Kidney capillary endothelial cell (primary cell): ENCODE measurements at places on chromosomes 5 and 9.
A peak's percentile ranks its signal among the peaks of the same experiment; 100 is the strongest.

GRCh38 chr5:114438471-114438870 is 76.6 kb downstream of the KCNN2 start:
- no peak for DNase-seq

DNA sequence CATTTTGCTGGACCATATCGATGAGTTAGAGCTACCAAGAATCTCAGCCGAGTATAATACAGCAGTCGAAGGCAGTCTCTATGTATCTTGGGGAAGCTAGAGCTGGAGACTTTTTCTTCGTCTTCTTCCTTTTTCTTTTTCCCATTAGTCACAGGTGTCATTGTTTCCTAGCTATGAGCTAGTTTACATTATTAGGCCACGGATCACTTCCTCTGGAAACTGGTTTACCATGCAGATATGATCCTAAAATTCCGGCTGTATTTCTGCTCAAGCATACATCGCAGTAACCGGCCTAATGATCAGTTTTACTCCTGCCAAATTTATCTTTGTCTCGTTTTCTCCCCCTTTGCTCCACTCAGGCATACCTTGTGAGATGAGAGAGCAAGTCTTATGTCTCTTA is 312.8 kb downstream of the ARHGAP26 start:
- peak; percentile 58 for DNase-seq

- no peak for DNase-seq
Measured at GRCh38 chr9:89891591-89892304, 286.9 kb downstream of the GADD45G start.

DNA sequence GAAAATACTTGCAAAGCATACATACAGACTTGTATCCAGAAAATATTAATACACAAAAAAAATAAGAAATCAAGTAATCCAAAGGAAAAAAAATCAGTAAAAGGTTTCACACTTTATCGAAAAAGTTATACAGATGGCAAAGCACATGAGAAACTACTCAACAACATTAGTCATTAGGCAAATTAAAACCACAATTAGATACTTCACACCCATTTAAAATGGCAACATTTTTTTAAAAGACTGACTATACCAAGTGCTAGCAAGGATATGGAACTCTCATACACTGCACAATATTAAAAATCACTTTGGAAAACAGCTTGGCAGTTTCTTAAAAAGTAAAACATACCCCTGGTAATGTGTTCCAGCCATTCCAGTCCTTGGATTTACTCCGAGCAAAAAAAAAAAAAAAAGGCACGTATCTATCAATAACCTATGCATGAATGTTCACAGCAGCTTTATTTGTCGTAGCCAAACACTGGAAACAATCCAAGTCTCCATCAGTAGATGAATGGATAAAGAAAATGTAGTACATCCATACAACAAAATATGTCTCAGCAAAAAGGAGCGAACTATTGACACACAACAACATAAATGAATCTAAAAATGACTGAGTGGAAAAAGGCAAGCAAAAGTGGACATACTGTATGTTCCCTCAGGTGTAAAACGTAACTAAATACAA is 66.0 kb downstream of the GNAQ start:
- no peak for DNase-seq

GRCh38 chr9:110351009-110351467 is 13.4 kb upstream of the TXNDC8 start:
- no peak for DNase-seq

DNA sequence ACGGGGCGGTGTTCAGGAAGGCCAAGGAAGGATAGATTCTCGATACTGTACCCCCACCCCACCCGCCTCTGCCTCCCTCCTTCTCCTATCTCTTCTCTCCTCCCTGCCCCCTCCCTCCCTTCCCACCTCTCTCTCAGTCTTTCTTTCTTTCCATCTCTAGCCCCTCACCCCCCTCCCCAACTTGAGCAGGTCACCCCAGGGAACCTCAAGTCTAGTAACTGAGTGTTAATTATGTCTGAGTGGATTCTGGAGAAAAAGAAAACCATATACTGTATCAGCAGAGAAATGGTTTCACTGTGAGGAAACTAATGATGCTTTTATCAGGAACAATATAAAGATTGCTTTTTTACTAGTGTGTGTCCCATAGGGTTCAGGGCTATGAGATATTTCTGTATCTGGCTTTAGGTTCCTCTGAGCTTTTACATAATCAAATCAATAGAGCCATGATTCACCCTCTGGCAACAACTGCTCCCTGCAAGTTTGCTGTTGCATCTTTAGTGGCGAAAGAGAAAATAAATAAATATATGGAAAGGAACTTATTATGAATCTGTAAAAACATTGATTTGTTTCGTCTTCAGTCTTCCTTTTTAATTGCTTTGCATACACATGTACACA is 639.7 kb downstream of the CCDC171 start:
- DNase-seq, result no peak

- no peak for DNase-seq
Measured at GRCh38 chr5:1791176-1791575, 8.5 kb downstream of the MRPL36 start.

GRCh38 chr5:142655339-142656267 is 30.3 kb downstream of the FGF1 start:
- peak; percentile 77 for DNase-seq
